ENCODE measurements at places on chromosomes 11 and 22. TPM values are rescaled to one million over a fixed set of nuclear protein-coding genes. Genes with fewer than 3 reads are reported as not detected.

Gene LINC01488
- 2.3 TPM for polyA plus RNA-seq

Gene CD6
- 0.31 TPM for polyA plus RNA-seq

- no peaks in the 10 kb centered on the region for H3K36me3 ChIP-seq
- no peaks in the 10 kb centered on the region for H3K27me3 ChIP-seq
- H3K4me1 ChIP-seq, result no peaks in the 10 kb centered on the region
- H3K4me3 ChIP-seq, result no peak overlapping the region
- no peak overlapping the region for H3K27ac ChIP-seq
- DNase-seq, result no peak
These were observed 32.6 kb downstream of the NFAM1 start for GRCh38 chr22:42399315-42400271.

Gene RAG1
- polyA plus RNA-seq, result 0.43 TPM

GRCh38 chr11:93606314-93606713 is 55.2 kb upstream of the CEP295 start:
- no peaks in the 10 kb centered on the region for H3K4me1 ChIP-seq
- no peaks in the 10 kb centered on the region for H3K36me3 ChIP-seq
- DNase-seq, result no peak
- H3K27me3 ChIP-seq, result no peaks in the 10 kb centered on the region

Measured in liver (tissue), 10 donors.